Suppressor macrophage treated with lipopolysaccharide for 1 hour (primary cell): ENCODE measurements at places on chromosomes 1 and 21.
A peak's percentile ranks its signal among the peaks of the same experiment; 100 is the strongest.

- DNase-seq: no peak
Measured at GRCh38 chr21:33390479-33390878, 12.7 kb upstream of the IFNGR2 start.

DNA sequence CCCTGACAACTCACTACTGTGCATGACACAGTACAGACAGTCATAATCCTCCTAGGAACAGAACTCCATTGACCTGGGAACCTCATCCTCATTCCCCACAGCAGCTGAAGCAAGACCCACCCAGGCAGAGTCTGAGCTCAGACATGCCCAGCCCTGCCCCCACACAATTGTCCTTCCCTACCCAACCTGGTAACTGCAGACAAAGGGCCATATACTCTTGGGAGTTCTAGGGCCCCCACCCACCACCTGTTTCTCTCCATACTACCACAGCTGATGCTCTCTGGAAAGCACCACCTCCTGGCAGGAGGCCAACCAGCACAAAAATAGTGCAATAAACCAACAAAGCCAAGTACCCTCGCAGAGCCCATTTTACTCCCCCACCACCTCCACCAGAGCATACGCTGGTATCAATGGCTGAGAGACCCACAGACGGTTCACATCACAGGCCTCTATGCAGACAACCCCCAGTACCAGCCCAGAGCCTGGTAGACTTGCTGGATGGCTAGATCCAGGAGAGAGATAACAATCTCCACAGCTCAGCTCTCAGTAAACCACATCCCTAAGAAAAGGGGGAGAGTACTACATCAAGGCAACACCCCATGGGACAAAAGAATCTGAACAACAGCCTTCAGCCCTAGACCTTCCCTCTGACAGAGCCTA is 159.7 kb upstream of the CXADR start:
- no peak for DNase-seq

DNA sequence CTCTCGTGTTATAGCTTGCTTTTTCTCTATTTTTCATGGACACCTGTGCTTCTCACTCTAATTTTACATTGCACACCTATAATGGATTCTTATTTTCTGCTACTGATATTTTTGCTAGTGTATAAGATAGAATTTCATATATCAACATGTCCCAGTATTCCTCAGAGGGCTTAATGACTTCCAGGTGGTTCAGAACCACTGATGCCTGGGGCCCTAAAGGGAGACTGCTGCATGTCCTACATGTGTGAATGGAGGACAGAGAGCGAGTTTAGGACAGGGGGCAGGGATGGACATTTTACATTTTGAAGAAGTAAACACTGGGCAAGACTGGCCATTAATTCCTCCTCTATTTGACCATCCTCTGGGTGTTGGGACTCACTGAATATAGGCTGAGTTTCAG is 100.6 kb downstream of the DISC1 start:
- DNase-seq: no peak

GRCh38 chr1:79006564-79006963 is at the start of gene ADGRL4:
TSS of gene ADGRL4 (minus strand) at chr1:79006730. CDS start at chr1:79006654, 76 bp downstream.
- DNase-seq: no peak

- no peak for DNase-seq
Measured at GRCh38 chr1:234869182-234870019, 259.2 kb downstream of the TOMM20 start.

DNA sequence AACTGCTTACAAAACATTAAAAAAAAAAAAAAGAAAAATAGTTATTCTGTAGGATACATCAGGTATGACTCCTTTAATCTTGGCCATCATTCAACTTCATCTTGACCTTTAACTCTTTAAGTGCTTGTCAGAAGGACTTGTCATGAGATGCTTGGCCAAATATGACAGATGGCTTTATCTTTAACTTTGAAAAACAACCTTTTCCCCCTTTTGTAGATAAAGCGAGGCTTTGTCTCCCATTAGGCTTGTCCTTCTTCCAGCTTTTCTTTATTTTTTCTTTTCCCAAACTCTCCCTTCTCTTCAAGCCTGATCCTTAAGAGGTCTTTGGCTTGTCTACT is 2.3 kb downstream of the SRSF10 start:
- peak; percentile 17 for DNase-seq

DNA sequence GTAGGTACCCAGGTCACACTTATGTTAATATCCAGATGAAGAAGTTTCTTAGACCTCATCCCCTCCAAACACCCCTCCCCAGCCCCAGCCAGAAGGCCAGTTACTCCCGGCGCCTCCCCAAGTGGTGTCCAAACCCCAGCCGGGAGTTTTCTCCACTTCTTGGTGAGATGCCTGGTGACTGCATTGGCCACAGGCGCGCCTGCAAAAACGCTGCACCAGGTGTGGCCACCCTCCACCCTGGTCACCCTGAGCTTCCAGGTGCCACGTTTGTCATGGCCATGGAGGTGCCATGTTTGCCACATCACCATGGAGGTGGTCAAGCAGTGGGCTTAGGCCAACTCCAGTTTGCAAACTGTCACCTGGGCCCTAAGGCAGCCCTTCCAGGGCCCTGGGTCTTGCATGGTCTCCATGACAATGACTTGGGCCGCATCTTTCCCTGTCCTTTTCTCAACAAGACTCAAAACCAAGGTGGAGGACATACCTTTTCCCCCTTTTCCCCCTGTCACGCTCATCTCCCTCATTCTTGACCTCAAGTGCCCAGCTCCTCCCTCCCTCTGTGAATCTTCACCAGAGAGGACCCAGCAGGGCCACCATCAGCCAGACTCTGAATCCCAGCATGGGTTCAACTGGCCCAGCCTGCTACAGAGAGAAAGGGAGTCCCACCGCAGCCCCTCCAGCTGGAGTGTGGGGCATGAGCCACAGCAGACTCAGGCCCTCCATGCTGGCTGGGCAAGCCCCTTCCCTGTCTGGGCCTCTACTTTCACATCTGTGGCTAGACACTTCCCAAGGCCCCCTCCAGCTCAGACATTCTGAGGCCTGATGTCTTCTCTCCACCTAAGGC is 125.9 kb upstream of the ZBTB40 start:
- peak; percentile 9 for DNase-seq

GRCh38 chr1:184770181-184770979 is 15.7 kb upstream of the EDEM3 start:
- no peak for DNase-seq

GRCh38 chr1:111656086-111657017 is 36.8 kb downstream of the RAP1A start:
- peak; percentile 64 for DNase-seq

- no peak for DNase-seq
Measured at GRCh38 chr1:156356262-156356874, 12.6 kb upstream of the RHBG start.

GRCh38 chr1:238052496-238053266 is 162.0 kb upstream of the ZP4 start:
- DNase-seq: no peak

DNA sequence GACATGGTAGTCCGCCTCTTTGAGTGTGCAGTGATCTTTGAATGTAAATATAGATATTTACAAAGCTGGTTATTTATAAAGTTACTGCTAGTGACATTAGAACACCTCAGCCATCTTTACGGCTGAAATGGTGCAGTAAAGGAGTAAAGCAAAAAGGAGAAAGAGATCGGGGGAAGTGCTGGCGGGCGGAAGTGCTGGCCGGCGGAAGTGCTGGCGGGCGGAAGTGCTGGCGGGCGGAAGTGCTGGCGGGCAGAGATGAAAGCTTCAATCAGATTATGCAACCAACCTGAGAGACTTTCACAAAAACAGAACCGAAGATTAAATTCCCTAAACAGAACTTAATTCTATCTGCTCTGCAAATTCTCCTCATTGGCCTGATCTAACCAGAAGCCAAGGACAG is 1.4 kb upstream of the OR14A16 start:
- DNase-seq: no peak

DNA sequence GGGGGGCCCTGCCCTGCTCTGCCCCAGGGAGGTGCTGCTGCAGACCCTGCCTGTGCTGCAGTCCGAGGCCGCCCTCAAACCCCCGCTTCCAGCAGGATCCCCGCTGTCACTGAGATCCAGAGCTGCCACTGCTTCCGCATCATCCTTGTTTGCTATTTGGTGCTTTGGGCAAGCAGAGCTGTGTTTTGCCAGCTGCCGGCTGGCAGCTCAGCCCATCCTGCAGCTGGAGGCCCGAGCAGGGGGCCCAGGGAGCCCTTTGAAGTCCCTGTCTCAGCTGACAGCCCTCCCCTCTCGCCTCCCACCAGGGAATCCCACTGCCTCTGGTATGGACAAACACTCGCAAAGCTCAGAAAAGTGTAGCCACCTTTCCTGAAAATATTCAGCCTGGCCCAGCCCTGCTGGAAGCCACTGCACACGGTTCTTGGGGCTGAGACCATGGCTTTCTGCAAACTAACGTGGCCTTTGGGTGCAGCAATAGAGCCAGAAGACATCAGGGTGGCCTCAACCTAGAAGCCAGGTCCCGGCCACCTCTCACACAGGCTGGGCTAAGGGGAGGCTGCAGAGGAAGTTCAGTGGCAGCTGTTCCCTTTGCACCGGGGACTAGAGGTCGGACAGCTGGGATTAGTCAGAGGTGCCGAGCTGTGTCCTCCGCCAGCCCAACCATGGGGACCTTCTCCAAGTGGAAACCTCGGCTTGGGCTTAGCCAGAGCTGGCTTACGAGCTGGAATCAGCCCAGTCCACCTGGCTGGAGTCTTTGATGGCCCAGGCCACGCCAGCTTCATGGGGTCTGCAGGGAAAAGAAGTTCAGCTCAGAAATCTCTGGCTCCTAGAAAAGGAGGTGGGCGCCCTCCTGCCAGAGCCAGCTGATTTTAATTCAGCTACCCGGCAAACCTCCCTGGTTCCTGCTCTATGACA is 107.1 kb downstream of the SPSB1 start:
- peak; percentile 32 for DNase-seq
